Amniotic stem cell (primary cell): ENCODE measurements at places on chromosomes 3 and 15.
A peak's percentile ranks its signal among the peaks of the same experiment; 100 is the strongest.

GRCh38 chr15:59185725-59186124 lies 20.9 kb upstream of the LDHAL6B start:
- DNase-seq: no peak

DNA sequence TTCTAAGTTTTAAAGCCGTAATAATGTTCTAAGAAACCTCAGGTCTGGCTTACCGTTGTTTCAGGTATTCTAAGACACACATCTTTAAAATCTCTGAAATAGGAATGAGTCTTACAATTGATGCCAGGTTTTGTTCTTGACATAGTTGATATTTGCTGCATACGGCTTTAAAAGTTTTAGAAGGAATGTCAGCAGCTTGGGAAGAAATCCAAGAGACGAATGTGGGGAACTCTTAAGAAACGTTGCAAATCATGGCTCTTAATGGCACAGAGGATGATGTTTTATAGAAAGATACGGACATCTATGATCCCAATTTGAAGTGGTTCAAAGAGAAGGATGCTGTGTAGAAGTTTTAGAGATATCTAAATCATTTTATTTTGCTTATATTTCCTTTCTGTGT lies 11.5 kb downstream of the NUDT16 start:
- DNase-seq: no peak

DNA sequence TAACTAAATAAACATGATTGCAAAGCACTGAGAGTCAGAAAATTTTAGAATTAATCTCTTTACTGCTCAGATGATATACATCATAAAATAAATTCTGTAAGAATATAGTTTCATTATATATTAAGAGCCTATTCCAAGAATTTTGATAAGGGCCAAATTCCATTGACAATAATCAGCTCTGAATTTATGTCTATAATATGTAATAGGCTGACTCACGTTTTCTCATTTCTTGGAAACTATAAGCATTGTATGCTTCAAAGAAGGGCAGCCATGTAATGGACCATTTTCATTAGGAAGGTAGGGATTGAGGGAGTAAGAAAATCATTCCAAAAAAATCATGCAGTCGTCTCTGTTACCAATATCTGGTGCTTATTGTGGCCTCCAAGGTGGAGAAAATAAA lies 315.9 kb downstream of the ZIC4 start:
- DNase-seq: no peak

GRCh38 chr15:79294075-79294474 lies 11.6 kb downstream of the ANKRD34C start:
- DNase-seq: no peak

DNA sequence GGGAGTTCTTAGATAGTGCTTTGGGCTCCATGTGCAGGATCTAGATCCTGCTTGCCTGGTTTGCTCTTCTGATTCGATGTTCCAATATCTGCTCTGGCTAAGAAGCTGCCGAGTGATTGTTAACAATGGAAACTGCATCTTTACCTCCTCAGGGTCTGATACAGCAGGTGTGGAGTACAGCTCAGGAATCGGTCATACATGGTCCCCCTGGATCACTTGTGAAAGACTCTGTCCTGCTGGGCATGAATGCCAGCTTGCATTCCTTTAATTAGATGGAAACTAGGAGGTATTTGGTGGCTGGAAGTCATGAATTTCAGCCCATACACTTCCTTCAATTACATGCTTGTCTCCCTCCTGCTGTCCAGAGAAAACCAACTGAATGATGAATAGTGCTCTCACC lies 95.3 kb downstream of the CHRNA7 start:
- DNase-seq: no peak

- DNase-seq: no peak
Measured at GRCh38 chr15:54282228-54282836, 304.1 kb downstream of the UNC13C start.

DNA sequence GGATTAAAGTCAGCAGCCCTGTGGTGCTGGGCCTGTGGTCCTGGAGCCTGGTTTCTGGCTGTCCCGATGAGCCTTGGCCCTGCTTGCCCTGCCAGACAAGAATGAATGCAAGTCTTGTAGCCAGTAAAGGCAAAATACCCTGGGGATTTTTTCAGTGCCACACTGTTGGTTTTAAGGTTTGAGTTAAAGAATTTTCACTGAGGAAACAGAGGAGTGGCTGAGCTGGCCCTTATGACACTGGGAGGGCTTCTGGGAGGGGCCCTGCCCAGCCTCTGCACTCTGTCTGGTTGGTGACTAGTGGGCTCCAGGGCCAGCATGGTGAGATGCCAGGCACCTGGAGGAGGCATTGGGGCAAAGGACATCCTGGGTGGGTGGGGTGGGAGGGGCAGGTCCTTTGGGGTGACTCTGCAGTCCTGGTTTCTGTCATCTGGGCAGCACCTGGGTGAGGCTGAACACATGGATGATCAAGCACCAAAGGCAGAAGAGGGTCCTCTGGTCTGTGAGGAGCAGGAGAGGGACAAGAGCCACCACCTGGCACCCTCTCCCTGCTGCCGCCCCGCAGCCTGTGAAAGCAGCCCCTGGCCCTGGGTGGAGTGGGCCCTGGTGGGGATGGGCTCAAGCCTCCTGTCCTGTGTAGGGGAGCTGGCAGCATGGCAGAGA lies 12.5 kb upstream of the PLA2G4E start:
- DNase-seq: no peak

GRCh38 chr3:177213801-177214535 lies 16.7 kb upstream of the TBL1XR1 start:
- no peak for DNase-seq

GRCh38 chr15:85788771-85789495 lies 5.8 kb downstream of the KLHL25 start:
- DNase-seq: no peak

- DNase-seq: no peak
Measured at GRCh38 chr15:32852771-32853170, 135.0 kb downstream of the GREM1 start.

DNA sequence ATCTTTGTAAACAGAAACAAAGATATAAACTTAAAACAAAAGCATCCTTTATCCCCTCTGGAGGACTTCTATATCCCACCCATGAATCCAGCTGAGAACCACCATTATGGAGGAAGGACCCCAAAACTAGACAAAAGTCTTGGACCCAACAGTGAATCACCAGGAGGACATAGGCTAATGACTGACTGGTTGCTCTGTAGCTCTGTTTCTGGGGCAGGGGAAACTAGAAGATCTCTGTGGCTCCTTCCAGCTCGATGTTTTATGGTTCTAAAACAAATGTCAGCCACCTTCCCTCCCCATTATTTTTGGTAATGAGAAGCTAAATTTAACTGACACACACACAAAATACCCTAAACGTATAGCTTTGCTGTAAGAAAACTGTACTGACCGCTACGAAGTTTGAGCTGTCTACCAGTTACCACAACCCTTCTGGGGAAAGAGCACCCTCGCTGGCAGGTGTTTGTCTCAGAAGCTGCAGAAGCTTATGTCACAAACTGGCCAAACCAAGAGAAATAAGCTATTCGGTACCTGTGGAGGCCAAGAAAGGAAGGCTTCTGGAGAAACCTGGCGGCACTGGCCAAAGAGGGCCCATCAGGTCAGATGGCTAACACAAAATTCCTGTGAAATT lies 36.4 kb downstream of the MB21D2 start:
- no peak for DNase-seq

DNA sequence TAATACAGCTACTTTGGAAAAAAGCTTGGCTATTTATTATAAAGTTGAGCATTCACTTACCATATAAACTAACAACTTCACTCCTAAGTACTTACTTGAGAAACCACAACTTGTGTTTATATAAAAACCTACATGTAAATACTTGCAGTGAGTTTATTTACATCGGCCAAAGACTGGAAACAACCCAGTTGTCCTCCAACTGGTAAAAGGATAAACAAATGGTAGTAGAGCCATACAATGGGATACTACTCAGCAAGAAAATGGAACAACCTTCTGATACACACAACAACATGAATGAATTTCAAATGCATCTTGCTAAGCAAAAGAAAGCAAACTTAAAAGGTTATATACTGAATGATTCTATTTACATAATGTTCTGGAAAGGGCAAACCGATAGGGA lies 63.7 kb downstream of the SLC7A14 start:
- DNase-seq: no peak

DNA sequence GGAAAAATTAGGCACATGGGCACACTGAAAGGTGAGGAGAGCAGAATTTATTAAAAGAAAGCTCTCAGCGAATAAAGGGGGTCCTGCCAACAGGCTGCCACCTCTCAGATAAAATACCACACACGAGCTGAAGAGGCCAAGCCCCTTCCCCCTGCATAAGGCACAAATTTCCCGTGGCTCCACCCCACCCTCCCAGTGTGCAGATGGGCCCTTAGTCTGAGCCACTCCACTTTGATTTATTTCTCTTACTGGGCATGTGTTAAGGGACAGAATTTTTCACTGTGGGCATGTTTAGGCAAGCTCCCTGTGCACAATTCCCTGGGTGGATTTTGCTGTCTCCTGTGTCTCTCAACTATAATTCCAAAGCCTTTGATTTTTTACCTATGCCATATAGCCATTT lies 409.8 kb downstream of the TBL1XR1 start:
- no peak for DNase-seq

GRCh38 chr3:12501360-12502020 lies 17.2 kb downstream of the TSEN2 start:
- DNase-seq: no peak

GRCh38 chr3:102123590-102124190 lies 274.4 kb downstream of the NFKBIZ start:
- DNase-seq: no peak

DNA sequence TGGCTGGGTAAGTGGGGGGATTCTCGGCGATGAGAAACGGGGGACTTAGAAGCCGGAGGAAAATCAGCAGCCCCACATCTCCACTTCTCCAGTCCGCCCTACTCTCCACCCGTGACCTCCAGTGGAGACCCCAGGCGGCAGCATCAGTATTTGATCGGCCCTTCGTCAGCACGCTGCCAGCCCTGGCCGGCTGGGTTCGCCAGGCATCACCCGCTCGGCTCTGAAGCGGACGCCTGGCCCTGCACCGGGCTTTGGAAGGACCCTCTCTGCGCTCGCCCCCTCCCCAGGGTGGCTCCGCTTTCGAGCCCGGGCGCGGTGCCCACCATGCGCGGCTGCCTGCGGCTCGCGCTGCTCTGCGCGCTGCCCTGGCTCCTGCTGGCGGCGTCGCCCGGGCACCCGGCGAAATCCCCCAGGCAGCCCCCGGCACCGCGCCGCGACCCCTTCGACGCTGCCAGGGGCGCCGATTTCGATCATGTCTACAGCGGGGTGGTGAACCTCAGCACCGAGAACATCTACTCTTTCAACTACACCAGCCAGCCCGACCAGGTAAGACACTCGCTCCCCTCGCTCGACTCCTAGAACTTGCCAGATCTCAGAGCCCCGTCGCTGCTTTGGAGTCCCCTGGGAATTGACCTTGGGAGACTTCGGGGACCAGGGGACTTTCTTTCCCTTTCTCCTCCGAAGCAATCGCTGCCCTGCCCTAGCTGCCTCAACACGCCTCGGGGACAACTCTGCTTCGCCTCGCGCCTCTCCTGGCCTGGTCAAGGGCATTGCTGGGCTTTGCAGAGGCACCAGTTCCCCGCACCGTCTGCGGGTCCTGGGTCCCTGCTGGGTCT lies 561 bp downstream of the SIDT1 start:
- DNase-seq: no peak

GRCh38 chr3:65619451-65619881 lies 419.3 kb downstream of the MAGI1 start:
- DNase-seq: peak; percentile 12

- no peak for DNase-seq
Measured at GRCh38 chr15:34018021-34018645, 20.9 kb downstream of the AVEN start.

- no peak for DNase-seq
Measured at GRCh38 chr3:61066800-61067199, 184.5 kb downstream of the FHIT start.

DNA sequence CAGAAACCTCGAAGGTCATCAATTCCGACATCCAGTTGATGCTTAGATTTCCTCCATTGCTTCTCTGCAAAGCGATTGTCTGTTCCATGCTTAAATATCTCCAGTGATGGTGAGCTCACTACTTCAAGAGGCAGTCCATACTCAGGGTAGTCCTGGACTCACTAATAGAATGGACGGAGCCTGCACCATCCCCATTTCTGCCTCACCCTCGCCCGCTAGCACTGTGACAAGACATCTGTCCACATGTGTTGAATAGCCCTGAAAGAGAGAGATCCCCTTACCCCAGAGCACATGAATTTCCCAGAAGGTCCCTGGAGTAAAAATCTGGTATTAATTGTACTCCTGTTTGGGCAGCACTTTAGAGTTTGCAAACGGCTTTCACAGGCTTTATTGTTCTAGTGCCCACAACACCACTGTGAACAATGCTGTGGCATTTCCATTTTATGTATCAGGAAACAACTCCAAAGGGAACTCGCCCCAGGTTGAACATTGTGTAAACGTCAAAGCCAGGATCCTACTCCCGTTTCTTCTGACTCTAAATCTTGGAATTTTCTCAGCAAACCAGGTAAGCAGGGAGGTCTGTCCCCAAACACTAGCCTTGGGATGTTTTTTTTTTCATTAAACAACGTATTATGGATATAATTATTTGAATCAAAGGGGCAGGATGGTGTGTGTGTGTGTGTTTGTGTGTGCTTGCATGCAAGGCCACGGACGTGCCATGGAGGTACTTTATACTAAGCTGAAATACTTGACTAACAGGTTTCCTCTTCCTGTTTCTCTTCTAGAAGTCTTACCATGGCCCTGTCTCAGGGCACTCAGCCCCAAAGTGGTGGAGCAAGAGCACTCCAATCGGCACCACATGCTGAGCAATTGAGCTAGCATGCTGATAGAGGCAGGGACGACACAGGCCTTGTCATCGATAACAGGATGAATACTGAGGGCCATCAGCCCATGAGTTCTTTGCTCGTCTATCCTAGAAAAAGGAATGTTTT lies 198.3 kb downstream of the OPA1 start:
- DNase-seq: no peak

- DNase-seq: no peak
Measured at GRCh38 chr15:58453931-58454793, 22.4 kb downstream of the LIPC start.

- no peak for DNase-seq
Measured at GRCh38 chr3:196063049-196063448, 18.8 kb downstream of the TFRC start.

DNA sequence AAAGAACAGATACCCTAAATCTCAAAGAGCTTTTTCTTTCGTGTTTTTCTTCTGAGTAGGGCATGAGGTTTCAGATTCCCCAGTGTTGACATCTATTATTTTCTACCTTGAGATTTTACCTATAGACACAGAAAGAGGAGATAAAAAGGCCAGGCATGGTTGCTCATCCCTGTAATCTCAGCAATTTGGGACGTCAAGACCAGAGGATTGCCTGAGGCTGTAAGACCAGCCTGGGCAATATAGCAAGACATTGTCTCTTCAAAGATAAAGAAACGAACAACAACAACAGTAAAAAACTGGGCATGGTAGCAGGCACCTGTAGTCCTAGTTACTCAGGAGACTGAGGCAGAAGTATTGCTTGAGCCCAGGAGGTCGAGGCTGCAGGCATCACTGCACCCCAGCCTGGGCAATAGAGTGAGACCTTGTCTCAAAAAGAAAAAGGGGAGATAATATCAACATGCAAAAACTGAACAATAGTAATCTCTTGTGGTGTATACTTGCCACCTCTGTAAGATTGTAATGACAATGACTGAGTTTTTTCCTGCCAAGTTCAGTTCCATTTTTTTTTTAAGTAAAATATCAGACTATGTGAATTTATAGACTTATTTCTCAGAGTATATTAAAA lies 71.3 kb downstream of the MBNL1 start:
- DNase-seq: no peak

- DNase-seq: no peak
Measured at GRCh38 chr15:54840621-54841398, 355.9 kb downstream of the RSL24D1 start.

- DNase-seq: no peak
Measured at GRCh38 chr3:172148702-172149565, 109.6 kb downstream of the FNDC3B start.
